ENCODE measurements at places on chromosomes 12 and 14.

DNA sequence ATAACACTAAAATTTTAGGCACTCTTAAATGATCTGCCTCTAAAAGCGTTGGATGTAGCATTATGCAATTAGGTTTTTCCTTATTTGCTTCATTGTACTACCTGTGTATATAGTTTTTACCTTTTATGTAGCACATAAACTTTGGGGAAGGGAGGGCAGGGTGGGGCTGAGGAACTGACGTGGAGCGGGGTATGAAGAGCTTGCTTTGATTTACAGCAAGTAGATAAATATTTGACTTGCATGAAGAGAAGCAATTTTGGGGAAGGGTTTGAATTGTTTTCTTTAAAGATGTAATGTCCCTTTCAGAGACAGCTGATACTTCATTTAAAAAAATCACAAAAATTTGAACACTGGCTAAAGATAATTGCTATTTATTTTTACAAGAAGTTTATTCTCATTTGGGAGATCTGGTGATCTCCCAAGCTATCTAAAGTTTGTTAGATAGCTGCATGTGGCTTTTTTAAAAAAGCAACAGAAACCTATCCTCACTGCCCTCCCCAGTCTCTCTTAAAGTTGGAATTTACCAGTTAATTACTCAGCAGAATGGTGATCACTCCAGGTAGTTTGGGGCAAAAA lies 4.1 kb downstream of the CDKN1B start:
- no peak for DNase-seq

- DNase-seq, result no peak
Measured at GRCh38 chr12:108419949-108420348, 80.8 kb upstream of the CMKLR1 start.

DNA sequence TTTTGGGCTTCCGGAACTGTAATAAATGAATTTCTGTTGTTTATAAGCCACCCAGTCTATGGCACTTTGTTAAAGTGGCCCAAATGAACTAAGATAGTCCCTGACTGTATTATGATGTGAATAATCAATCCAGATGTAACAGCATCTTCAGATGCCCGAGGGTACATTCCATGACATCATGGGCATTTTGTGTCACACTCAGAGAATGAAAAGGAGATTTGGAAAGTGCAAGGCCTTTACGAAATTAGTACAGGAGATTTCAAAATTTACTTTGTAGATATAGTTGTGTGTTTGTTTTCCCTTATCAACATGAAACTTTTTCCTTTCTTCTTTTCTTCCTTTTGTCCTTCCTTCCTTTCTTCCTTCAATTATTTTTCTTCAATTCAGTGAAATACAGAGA lies 54.2 kb upstream of the AMIGO2 start:
- DNase-seq, result no peak

DNA sequence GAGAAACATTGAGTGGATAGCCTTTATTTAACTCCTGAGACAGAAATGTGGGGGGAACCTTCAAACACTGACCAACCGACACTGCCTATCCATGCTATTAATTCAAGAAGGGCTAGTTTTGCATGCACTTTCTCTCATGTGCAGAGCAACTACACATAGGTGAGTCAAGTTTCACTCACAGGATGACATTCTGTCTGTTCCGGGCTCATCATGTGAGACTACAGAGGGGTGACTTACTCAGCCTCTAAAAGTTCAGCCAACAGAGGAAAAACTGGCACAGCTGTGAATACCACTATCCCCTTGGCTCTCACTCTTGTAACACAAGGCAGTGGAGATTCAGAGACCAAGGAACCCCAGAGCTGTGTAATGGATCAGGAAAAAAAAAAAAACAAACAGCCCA lies 13.3 kb downstream of the BEST3 start:
- peak; percentile 12 for DNase-seq

DNA sequence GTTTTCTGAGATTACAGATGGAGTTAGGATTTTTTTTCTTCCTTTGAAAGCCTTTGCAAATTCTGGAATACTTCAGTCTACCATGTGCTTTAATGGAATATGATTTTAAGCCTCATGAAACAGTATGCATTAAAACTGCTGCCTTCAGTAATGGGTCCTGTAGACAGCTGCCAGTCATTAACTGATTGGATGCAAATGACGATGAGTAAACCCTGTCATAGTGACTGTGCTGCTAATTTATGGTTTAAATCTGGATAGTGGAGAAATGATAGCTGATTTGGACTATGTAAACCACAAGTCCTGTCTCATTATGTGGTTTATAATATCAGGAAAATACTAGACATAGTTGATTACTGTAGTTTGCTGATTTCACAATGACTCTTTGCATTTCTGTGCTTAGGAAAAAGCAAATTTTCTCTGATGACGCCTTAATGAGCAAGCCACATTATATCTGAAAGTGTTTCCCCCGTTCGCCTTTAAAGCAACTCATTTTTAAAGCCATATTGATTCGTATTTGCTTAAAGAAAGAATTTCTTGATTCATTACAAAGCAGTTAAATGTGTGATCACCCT lies 217.6 kb downstream of the TMTC2 start:
- DNase-seq, result no peak

DNA sequence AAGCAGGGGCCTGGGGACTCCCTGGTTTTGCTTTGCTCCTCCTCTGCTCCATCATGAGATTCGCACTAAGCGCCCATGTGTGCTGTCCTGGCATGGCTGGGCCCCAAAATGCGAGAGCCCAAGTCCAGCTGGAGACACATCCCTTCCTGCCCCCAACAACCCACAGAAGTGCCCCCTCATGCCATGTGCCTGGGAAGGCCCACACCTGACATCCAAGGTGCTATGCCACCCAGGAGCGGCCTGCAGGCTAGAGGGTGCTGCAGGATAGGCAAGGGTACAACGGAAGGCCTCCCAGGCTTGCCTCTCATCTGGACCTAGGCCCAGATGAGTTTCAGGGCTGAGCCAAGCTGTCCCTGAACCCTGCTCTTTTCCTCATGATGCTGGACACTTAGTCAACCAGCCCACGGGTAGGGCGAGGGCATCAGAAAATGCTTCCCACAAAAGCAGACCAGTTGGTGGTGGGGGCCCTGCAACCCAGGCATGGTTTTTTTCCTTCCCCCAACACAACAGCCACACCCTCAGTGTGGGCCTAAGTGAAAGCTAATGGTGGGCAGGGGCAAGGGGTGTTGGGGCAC lies 13.2 kb upstream of the KRT80 start:
- no peak for DNase-seq

GRCh38 chr12:100995771-100996170 lies 201.2 kb downstream of the ANO4 start:
- no peak for DNase-seq

DNA sequence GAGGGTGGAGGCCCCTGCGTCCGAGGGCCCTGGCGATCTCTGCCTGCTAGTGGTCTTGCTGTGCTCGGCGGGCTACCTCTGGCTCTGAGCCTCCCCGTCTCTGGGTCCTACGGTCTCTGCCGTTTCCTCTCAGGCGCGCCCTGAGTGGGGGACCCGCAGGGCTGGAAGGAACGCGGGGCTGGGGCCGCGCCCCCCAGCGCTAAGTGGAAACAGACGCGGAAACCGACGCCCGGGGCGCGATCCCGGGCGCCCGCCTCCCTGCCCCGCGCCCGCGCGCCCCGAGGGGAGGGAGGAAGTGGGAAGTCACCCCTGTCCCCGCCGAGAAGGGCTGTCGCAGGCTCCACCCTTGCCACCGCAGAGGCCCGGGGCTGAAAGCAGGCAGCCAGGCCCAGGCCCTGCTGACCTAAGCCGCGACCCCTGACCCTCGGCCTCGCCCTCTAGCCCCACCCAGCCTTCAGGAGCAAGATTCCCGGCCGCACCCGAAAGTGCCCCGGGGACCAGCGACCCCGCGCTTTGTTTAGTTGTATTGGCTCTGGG lies 831 bp downstream of the CRIP1 start:
- DNase-seq, result peak; percentile 75

- DNase-seq, result no peak
Measured at GRCh38 chr14:72550513-72550912, 343.4 kb downstream of the DPF3 start.

DNA sequence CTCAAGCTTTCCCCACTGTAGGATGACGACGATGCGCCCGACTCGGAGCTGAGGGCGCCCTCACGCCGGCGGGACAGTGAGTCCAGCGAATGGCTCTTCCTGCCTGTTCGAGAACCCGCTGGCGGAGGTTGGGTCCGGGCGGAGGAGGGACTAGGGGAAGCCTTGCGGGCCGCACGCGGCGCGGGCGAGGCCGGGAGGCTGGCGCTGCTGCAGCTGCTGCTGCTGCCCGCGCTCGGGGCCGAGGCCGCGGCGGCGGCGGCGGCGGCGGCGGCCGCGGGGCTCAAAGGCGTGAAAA lies 1.9 kb downstream of the CCDC177 start:
- DNase-seq, result no peak

DNA sequence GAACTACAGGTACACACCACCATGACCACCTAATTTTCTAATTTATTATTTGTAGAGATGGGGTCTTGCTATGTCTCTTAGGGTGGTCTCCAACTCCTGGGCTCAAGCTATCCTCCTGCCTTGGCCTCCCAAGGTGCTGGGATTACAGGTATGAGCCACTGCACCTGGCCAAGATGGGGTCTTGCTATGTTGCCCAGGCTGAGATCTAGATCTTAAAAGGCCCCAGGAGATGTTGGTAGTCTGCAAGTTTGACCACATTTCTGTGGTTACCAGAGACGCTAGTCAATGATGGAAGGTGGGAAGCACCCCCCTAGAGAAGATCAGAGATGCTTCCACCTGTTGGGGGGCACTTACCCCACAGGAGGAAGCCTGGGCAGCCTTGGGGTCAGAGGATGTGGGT lies 34.7 kb downstream of the FOXN4 start:
- DNase-seq, result no peak

- no peak for DNase-seq
Measured at GRCh38 chr14:84456946-84457345, 1073.0 kb upstream of the FLRT2 start.

DNA sequence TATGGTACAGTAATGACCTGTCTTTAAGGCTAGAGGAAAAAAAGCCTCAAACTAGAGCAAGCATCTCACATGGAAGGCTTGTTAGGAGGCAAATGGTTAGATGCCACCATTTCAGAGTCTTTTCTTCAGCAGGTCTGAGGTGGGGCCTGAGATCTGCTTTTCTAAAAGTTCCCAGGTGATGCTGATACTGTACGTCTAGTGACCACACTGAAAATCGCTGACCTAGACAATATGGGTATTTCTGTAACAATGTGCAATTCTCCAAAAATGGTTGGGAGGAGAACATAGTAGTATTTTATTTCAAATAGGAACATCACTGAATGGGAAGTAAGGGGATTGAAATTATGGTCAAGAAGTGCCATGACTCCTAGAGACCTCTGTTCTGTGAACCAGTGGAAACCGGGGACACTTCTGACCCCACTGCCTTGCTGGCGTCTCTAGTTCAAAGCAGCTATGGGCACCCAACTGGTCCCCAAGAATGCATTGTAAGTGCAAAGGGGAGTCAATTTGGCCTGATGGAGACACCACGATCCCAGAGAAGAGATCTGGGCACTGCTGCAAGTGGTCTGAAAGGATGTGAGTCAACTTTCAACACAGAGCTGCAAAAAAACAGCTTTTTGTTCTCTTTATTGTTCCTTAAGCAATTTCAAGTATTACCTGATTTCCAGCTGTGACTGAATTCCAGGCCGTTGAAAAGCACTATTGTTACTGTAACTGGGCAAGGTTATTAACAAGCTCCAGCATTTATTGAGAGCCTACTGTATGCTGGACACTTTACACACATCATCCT lies 54.4 kb upstream of the PLEKHG7 start:
- DNase-seq, result no peak

DNA sequence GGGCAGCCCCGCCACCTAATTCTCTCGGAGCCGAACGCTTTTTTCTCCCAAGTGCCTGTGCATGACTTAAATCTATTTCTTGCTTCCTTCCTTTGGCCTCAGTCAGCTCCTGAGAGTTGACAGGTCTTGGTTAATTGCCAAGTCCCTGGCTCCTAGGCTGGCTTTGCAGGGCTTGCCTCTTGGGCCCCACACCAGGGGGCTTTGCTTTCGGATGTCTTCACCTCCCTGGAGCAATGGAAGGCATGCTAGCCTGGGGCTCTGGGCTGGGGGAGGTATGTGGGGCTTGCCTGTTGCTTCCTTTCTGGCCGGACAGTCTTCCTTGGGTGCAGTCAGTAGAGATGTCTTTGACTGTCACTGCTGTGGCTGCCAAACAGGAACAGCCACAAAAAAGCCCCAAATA lies 2.2 kb upstream of the KRT80 start:
- DNase-seq, result no peak

- no peak for DNase-seq
Measured at GRCh38 chr12:126362493-126362892, 1297.3 kb downstream of the AACS start.

GRCh38 chr14:37610945-37611523 lies 15.6 kb downstream of the TTC6 start:
- DNase-seq, result no peak

DNA sequence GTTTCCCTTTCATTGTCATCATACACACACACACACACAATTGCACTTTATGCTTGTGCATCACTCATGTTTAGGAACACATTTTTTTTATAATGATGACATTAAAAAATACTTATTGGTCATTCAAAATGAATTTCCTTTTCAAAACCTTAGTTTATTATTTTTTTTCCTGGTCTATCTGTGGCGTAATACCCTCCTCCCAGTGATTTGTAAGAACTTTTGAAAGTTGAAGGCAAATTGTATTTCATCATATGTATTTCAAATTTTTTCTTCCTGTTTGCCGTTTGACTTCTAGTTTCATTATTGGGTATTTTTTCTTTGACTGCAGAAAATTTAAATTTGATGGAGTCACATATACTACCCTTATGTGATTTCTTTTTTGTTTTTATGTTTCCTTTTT lies 2.5 kb upstream of the LRRK2 start:
- no peak for DNase-seq

- no peak for DNase-seq
Measured at GRCh38 chr14:58085877-58086276, 66.1 kb downstream of the ARMH4 start.

- DNase-seq, result no peak
Measured at GRCh38 chr12:12735301-12735700, 18.1 kb downstream of the CDKN1B start.

DNA sequence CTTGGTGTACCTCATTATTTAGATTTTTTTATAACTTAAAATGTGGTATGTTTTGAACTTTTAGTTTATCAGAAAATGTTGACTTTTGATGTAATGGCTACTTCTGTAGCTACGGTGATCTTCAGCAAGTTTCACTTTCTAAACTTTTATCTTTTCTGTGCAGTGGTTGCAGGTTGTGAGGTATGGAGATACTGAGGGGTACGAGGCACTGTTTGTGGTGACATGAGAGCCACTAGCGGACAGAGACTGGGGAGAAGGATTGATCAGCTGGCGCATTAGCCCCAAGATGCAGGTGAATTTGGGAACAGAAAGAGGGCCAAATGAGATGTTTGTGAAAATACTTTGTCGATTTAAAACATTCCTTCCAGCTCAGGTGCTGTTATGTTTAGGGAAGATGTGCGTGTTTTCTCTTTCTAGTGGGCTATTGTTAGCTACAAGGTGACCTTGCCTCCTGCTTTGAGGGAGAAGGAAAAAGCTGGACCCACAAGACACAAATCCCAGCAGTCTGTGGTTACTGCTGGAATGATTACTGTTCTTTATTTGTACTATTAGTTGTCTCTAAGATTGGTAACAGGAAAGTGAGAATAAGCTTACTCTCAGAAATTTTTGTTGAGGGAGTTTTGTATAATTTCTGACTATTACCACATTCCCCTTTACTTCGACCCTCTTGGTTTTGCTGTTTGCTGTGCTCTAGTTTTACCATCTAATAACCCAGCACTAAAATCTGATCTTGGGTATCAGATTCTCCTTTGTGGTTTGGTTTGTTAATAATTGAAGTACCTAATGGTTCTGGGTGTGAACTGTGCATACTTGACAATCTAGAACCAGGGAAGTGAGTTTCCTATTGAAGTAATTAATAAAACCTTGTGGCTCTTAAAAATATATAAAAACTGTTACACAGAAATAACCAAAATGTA lies 61.7 kb downstream of the FBXO34 start:
- peak; percentile 57 for DNase-seq

GRCh38 chr12:53251477-53252348 lies 16.4 kb upstream of the ESPL1 start:
- peak; percentile 84 for DNase-seq
